ENCODE measurements at places on chromosomes 13 and 19.

DNA sequence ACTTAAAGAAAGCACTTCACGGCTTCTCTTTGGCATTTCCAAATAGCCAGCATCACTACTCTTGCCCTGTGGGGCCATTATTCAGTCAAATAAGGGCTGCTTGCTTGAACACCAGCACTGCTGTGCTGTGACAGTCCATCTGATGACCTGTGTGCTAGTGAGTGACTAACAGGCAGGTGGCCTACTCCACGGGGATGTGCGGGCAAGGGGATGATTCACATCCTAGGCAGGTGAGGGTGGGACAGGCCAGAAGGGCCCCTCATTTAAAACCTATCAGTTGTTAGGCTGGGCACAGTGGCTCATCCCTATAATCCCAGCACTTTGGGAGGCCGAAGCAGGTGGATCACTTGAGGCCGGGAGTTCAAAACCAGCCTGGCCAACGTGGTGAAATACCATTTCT, 8.2 kb downstream of the CCNE1 start:
- no peak for DNase-seq

- no peak for DNase-seq
Measured at GRCh38 chr19:13169769-13170168, 19.6 kb downstream of the IER2 start.

- DNase-seq: no peak
Measured at GRCh38 chr13:49429121-49429520, 14.7 kb downstream of the CAB39L start.

- no peak for DNase-seq
Measured at GRCh38 chr19:13920940-13921747, 15.1 kb downstream of the CC2D1A start.

- DNase-seq: no peak
Measured at GRCh38 chr13:99516153-99516929, 15.1 kb downstream of the TM9SF2 start.

GRCh38 chr19:615619-616018, 17.7 kb downstream of the POLRMT start:
- no peak for DNase-seq

Measured in central memory CD4-positive, alpha-beta T cell (primary cell).